ENCODE measurements at places on chromosomes 5 and 9.

GRCh38 chr9:133505186-133505830 is 19.5 kb downstream of the MYMK start:
- peak; percentile 17 for DNase-seq

GRCh38 chr9:137456061-137456863 is 2.9 kb downstream of the NSMF start:
- peak; percentile 16 for DNase-seq

DNA sequence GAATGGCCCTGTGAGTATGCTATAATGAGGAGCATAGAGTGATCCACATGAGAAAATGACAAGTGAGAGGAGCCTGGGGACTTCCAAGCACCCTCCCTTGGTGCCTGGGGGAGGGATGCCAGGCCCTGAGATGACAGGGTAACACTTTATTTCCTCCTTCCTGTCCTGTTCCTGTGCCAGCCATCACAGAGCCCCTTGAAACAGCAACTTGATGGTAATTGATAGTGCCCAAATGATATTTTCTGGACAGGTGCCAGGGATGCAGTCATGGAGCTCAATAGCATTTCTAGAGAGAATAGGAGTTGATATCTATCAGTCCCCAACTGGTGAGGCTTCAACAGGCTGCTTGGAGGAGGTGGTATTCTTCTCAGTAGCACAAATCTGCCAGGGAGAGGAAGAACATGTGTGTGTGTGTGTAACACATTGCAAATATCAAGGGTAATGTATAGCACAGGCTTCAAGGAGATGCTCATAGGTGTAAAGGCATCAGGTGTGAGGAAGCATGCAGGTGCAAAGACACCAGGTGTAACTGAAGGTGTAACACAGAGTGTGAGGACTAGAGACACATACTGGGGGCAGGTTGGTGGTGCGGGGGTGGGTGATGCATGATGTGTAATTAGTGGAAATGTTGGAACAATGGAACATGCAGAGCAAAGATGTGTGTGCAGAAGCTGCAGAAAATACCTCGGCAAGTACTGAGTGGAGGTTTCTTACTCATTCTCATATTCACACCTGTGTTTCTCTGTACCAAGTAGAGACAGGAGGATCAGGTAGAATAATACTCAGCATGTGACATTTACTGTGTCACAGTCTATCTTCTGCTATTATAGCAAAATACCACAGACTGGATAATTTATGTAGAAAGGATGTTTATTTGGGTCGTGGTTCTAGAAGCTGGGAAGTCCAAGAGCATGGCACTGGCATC is 18.1 kb upstream of the WWC1 start:
- no peak for DNase-seq

DNA sequence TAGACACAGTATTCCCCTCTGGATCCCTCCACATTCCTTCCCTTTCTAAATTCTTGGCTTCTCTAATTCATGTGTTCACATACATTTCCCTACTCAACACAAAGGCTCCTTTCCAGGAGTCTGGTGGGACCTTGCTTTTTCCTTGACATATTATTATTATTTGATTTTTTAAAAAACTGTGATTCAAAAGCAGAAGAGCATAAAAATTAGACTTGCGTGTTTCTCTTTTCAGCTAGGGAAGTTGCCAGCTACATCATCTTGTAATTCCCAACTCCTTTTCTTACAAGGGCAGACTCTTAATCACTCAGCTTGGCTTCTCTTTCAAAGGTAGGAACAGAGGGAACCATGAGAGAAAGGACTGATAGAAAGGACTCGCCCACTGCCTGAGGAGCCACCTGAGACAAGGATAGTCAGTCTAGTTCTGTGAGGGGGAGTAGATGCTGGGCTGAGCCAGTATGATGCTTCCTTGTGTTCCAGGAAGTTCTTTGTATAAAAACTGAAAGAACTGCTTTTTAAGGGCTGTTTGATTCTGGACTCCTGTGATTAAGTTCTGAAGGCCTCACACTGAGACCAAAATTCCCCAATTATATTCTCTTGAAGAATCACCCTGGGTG is 51.0 kb upstream of the DPYSL3 start:
- DNase-seq = no peak

GRCh38 chr5:79075646-79076426 is 6.3 kb downstream of the BHMT2 start:
- DNase-seq = peak; percentile 16
